GM04504 (cell line): ENCODE measurements at places on chromosomes 2 and 18.

DNA sequence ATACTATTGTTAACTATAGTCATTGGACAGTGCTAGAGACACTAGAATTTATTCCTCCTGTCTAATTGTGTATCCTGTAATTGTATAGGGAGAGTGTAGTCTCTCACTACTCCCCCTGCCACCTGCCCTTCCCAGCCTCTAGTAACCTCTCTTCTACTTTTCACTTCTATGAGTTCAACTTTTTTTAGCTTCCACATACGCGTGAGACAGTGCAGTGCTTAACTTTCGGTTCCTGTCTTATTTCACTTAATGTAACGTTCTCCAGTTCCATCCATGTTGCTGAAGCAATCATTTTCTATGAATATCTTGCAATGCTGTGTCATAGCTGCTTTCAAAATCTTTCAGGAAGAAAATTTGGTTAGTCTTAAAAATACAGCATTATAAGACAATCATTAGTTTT is 22.8 kb upstream of the RUFY4 start:
- DNase-seq = no peak

DNA sequence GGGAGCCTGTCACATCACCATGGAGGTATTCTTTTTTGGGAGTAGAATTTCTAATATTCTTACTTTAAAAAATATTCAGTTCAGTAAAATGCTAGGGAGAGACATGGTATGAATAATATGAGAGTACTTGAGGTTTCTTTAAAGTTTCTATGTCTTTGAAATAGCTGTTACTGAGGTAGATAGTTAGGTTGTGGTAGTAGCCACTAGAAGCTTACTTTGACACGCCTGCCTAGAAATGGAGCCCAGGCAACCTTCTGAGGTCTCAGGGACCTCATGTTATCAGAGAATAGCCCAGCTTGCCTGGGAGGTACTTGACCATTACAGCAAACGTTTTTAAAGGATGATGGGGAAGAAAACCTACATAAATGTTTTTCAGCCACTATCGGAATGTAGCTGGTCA is 131.2 kb downstream of the AGPS start:
- no peak for DNase-seq

DNA sequence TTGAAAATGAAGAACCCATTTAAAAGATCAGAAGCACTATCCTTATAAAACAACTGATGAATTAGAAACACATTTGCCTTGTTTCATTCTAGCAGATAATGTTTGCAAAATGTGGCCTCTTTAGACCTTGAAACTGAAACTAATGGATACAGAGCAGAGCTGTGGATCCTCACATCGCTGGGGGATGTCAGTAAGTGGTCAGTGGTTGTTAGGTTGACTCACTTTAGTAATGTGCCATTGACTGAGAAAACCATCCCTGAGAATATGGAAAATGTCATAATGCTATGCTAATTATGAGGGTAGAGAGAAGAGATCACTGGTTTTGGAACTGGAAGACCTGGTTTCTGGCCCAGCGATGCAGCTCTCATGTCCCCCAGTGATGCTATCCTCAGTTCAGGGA is 176.7 kb downstream of the MYO1B start:
- DNase-seq = no peak

GRCh38 chr2:225993430-225993829 is 593.9 kb downstream of the NYAP2 start:
- no peak for DNase-seq

- DNase-seq = no peak
Measured at GRCh38 chr2:199460101-199460671, 2.4 kb upstream of the SATB2 start.

DNA sequence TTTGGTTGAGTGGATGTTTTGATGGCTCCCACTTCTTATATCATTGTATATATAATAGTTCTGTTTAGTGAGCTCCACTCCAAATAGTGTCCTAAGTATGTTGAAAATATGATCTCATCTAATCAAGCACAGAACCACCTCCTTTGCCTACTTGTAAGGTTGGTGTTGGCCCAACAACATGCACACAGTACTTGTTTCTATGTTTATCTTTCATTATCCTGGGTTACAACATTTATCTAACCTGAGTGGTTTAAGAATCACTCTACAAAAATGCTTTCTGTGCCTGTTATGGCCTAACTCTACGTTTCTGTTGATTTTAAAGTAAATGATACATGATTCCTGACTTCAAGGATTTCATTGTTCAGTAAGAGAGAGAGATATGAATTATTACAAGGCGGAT is 281.9 kb downstream of the FIGN start:
- no peak for DNase-seq

GRCh38 chr18:13811993-13812392 is 12.0 kb upstream of the MC5R start:
- DNase-seq = no peak

DNA sequence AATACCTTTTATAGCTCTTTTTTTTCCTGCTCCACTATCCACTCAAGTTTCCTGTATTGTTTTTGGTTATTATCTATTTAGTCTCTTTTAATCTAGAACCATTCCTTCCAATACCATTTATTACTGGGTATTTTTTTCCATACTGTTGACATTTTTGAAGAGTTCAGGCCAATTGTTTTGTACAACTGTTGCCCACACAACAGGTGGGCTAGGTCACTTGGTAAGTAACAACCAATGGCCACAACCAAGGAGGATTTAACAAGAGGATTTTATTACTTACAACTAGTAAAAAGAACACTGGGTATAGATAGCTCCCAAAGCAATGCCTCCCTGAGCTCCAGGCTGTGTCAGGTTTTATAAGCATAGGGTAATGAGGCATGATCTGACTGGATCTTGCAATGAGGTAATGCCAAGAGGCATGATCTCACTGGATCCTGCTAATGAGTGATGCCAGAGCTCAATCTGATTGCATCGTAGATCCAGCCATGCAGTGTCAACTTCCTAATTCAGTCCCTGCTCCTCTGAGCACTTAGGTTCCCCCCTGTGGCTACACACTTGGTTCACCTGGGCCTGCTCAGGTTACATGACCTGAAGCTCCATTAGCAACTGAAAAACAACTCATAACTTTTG is 7.1 kb upstream of the CEP68 start:
- DNase-seq = no peak

GRCh38 chr2:191571163-191571769 is 106.7 kb upstream of the NABP1 start:
- peak; percentile 53 for DNase-seq

- no peak for DNase-seq
Measured at GRCh38 chr2:144470334-144470733, 49.6 kb downstream of the ZEB2 start.

- no peak for DNase-seq
Measured at GRCh38 chr2:1967242-1968208, 223.2 kb upstream of the PXDN start.

GRCh38 chr18:46336278-46337111 is 232.3 kb downstream of the HAUS1 start:
- no peak for DNase-seq

GRCh38 chr18:34222307-34223163 is 2.2 kb downstream of the NOL4 start:
- no peak for DNase-seq

GRCh38 chr18:26386002-26386401 is 159.8 kb downstream of the TAF4B start:
- DNase-seq = peak; percentile 50

DNA sequence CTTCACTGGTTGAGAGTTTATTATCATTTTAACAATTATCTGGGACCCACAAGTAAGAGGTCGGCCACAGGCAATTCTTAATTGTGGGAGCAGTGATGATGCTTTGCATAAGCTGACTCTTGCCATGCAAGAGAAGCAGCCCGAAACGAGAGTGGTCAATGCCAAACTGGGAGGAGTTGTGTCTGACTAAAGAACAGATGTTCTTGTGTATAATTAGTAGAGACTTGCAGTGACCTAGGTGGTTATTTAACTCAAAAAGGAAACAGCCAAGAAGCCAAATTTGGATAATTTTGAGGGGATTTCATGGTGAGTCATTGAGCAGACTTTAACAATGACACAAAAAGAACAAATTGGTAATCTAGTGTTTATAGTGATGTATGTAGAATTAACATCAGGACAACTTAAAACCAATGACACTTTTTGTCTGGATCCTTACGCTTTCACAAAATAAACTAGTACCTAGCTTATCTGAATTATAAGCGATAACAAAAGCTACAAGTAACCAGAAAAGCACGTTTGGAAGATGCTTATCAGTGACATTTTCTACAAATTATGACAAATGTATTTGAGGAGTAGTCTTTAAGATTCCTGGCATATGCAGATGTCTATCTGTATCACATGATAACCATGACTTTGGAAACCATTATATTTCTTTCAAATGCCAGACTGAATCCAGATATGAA is 184.7 kb upstream of the DLGAP1 start:
- DNase-seq = no peak

- no peak for DNase-seq
Measured at GRCh38 chr18:53755914-53756609, 468.4 kb downstream of the MBD2 start.

DNA sequence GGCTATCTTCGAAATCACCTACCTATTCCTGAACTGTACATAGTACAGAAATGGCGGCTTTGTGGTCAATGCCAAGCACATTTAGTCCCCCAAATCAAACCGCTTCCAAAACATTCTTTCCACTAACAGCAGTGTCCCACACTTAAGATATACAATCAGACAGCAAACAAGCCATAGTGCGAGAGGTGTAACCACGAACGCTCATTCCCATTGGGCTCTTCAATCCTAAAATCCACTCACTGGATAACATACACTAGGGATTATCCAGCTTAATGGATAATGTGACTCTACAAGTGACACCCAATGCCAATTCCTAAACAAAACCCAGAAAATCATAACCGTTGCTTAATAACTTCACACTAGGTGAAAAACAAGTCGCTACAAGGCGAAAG is 2.0 kb downstream of the XPO1 start:
- no peak for DNase-seq

DNA sequence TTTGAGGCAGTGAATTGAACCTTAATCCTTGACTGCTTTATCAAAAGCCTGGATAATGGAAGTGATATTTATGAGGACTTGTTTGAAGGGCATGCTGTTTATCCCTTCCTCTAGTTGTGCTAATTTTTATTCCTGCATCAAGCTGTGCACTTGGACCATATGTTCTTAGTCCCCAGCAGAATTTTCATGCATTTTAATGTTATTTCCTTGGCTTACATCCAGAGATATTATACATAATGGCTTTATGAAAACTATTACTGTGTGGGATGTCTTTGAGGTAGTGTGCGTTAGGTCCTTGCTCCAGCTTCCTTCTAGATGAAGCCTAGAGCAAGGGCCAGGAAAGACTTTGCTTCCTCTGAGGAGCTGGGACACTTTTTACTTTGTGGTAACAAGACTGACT is 378.4 kb downstream of the LPIN1 start:
- DNase-seq = no peak

GRCh38 chr2:232598293-232598692 is 35.1 kb upstream of the EFHD1 start:
- DNase-seq = no peak

- peak; percentile 38 for DNase-seq
Measured at GRCh38 chr18:79528846-79529245, 133.1 kb downstream of the NFATC1 start.

- no peak for DNase-seq
Measured at GRCh38 chr2:158823486-158824237, 28.5 kb downstream of the DAPL1 start.

DNA sequence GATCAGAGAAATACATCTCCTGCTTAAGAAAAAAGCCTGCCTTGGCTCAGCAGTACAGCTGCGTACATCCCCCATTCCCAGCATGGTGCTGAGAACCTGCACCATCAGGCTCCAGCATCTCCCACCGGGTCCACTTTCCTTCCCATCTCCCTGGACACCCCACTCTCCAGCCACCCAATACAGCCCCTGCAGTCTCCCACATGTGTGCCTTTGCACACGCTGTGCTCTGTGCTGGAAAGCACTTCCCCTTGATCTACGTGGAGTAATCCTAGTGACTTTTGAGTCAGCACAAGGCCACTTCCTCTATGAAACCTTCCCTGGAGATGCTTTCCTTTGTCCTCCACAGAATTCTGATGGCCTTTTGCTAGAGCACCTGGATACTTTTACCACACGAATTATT is 17.0 kb downstream of the STAT1 start:
- no peak for DNase-seq

DNA sequence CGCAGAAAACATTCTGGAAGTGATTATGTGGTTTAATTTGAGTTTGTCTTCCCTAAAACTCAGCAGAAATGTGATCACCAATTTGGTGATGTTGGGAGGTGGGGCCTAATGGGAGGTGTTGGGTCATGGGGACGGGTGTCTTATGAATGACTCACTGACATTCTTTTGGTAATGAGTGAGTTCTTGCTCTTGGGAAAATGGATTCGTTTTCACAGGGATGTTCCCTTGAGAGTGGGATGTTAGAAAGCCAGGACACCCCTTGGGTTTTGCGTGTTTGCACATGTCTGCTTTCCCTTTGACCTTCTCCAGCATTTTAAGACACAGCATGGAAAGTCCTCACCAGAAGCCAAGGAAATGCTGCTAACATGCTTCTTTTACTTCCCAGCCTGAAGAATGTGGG is 321.5 kb upstream of the NT5C1B start:
- peak; percentile 93 for DNase-seq

DNA sequence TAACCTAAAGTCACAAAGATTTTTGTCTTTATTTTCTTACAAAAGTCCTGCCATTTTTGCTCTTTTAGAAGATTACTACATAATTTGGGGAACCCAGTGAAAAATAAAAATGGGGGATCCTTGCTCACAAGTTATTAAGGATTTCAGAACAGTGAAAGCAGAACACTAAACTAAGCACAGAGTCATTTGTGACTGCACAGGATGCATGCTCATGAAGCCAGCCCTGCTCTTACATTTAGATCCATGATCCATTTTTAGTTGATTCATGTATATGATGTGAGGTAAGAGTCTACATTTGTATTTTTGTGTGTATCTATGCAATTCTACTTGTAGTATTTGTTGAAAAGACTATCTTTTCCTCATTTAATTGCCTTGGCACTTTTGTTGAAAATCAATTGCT is 21.8 kb downstream of the SP140L start:
- no peak for DNase-seq

DNA sequence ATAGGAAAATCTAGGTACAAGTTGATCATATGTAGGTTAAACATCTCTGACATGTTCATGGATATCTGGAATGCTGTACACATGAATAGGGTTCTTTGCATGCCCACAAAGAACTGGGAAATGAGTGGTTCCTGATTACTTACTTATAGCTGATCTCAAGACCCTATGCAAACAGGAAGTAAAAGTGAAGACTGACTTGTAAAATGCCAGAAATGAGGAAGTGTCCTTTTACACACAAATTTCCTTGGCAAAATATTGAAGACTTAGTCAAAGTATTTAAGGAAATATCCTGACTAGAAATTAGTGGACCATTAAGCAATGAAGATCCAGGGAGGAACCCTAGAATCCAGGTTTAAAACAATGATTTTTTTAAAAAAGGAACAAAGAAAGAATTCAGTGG is 203.7 kb upstream of the DLGAP1 start:
- no peak for DNase-seq

- DNase-seq = no peak
Measured at GRCh38 chr2:45928946-45929345, 277.5 kb downstream of the PRKCE start.
